ENCODE measurements at places on chromosomes 5 and 9.
A peak's percentile ranks its signal among the peaks of the same experiment; 100 is the strongest.

- DNase-seq: no peak
These were observed 116.6 kb upstream of the SLC44A1 start for GRCh38 chr9:105127863-105128220.

DNA sequence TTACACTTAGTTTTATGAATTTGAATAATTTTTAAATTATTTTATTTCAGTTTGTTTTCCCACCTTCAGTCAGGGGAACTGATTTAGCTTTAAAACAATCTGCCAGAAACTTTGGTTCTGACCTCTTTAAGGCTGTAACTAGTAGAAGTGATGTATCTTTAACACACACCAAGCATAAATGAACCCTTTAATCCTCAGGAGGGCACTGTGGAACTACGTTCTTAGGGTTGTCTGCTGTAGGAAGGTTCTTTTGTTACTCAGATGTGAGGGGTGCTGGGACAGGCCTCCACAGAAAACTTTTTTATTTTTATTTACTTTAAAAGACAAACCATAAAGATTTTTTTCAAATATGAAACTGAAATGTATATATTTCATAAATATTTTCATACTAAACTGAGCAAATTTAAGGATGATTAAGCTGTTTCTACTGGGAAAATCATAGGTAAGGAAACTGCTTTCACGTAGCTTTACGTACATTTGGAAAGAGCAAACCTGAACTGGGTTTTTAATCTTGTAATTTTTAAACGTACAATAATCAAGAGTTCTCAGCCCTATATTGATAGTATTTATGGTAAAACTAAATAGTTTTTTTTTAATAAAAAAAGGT is 5.3 kb downstream of the KLF4 start:
- DNase-seq: no peak

DNA sequence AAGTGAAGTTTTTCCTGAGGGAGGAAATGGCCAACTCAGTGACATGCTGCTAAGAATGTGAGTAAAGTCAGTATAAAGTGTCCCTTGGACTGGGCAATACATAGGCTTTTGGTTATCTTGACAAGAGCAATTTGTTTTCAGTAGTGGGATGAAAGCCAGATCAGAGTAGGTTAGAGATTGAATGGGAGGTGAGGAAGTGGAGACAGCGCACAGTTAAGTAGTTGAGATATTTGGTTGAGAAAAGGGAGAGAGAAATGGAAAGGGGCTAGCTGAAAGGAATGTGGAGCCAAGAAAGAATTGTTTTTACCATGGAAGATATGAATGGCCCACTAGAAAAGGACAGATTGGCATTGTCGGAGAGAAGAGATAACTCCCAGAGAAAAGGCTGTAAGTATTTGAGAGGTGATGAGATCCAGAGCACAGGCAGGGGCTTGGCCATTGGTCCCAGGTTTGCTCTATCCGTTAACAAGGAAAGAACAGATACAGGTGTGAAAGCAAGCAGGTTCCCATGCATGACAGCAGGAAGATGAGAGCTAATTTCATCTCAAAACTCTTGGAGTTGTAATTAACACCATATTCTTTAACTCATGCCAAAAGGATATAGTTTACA is 392.0 kb downstream of the NR2F1-AS1 start:
- no peak for DNase-seq

- no peak for DNase-seq
These were observed 199.7 kb downstream of the GLIS3 start for GRCh38 chr9:4099976-4100735.

- no peak for DNase-seq
These were observed 38.1 kb upstream of the PRUNE2 start for GRCh38 chr9:76944011-76944410.

GRCh38 chr9:102975251-102975650 is 19.9 kb upstream of the CYLC2 start:
- no peak for DNase-seq

- DNase-seq: no peak
These were observed 92.2 kb downstream of the TNC start for GRCh38 chr9:115025721-115026120.

GRCh38 chr5:95471942-95472341 is 80.8 kb downstream of the FAM81B start:
- no peak for DNase-seq

GRCh38 chr9:93087971-93088655 is 7.9 kb upstream of the CARD19 start:
- no peak for DNase-seq

- DNase-seq: peak; percentile 47
These were observed at the start of gene ASS1 for GRCh38 chr9:130444565-130445221. Gene ASS1, plus strand, starts transcription at chr9:130444961. Its CDS starts 7,268 bp downstream, at chr9:130452229.

DNA sequence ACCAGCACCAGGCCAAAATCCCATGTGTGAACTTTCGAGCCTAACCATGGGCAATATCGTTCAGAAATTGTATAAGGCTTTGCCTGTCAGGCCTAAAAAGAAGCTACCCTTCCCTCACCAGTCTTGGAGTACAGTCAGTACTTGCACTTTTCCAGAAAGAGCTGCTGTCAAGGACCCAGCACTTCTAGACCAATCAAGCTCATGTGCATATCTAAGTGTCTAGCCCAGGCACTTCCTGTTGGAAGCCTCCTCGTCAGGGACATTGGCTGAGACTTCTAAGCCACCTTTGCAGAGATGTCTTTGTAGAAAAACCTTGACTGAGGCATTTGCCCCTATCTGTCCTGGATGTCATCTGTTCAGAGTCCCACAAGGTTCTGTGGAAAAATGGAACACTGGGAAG is 1930.5 kb downstream of the EFNA5 start:
- DNase-seq: no peak

GRCh38 chr9:91245431-91246313 is 116.0 kb downstream of the AUH start:
- DNase-seq: no peak

- DNase-seq: no peak
These were observed 16.0 kb upstream of the SLC22A4 start for GRCh38 chr5:132277971-132278853.

GRCh38 chr5:40384782-40385390 is 294.8 kb upstream of the PTGER4 start:
- DNase-seq: no peak

- DNase-seq: no peak
These were observed 33.2 kb downstream of the SHB start for GRCh38 chr9:38035873-38036272.

GRCh38 chr5:122458278-122458872 is 146.3 kb downstream of the SNCAIP start:
- DNase-seq: no peak

GRCh38 chr5:157750320-157750719 is 6.8 kb downstream of the LSM11 start:
- no peak for DNase-seq

- peak; percentile 49 for DNase-seq
These were observed 16.0 kb downstream of the ANXA6 start for GRCh38 chr5:151141535-151141934.

DNA sequence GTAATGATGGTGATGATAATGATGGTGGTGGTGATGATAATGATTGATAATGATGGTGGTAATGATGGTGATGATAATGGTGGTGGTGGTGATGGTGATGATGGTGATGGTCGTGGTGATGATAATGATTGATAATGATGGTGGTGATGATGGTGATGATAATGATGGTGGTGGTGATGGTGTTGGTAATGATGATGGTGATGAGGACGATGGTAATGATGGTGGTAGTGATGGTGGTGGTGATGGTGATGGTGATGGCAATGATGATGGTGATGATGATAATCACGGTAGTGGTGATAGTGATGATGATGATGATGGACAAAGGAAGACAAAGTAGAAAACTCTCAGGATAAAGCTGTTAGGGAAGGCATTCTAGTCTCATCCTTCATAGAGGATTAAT is 310.5 kb downstream of the MSX2 start:
- DNase-seq: no peak

- DNase-seq: no peak
These were observed 22.7 kb upstream of the SMIM23 start for GRCh38 chr5:171762903-171763302.

GRCh38 chr5:34580983-34581382 is 75.1 kb upstream of the RAI14 start:
- no peak for DNase-seq

DNA sequence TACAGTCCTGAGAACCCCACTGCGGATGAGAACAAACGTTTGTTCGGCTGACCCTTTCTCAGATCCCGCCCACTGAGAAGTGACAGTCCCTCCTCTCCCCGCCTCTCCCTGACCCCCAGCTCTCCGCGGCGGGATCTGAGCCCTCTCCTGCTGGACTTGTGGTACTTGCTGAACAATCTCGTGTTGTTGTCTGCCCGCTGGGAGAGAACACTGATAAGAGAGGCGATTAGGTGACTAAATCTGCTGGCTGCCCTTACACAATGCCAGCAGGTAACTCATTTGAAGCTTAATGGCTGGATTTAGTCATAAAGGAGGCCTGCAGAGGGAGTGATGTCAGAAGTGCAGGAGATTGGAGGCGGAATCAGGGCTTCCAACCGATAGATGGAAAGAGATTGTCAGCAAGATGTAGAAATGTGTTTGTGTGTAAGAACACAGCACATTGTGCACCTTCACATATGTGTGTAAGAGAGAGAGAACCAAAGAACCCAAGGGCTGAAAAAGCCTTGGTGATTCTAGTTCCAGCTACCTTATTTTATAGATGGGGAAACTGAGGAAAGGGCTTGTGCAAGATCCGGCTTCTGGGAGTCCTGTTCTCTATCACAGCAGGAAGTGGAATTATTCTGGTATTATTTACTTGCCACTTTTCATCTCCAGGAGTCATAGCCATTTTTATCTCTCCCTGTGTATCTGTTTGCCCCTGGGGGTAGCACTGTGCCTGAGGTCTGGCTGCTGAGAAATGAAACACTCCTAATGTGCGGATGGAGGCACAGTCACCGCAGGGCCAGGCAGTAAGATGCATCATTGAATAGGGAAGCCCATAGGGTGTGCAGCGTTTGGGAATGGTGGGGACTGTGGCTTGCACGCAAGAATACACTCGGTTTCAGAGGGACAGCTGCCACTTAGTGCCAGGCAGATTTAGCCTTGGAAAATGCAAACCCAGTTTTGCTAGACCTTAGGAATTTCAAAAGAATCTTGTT is 203.7 kb upstream of the MSX2 start:
- DNase-seq: no peak

DNA sequence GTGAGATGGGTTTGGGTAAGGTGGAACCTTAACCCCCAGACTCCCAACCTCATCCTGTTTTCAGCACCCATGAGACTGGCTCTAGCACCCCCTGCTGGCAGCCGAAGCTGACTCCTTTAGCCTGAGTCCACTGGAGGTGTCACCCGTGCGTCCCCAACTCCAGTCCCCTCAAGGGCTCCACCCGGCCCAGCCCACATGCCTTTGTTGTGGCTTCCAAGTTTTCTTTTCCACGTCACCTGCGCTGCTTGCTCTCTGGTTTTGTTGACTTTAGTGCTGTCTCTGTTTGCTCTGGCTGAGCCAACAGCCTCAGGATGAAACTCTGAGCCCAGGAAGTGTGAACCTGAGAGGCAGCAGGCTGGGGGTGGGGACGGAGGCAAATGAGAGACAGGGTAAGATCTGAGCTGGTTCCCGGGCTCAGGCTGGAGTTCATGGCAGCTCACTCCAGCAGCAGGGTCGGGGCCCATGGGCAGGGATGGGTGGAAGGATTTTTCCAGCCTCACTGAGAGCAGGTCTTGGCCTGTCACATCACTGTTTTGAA is 13.2 kb upstream of the AQP7 start:
- peak; percentile 92 for DNase-seq

DNA sequence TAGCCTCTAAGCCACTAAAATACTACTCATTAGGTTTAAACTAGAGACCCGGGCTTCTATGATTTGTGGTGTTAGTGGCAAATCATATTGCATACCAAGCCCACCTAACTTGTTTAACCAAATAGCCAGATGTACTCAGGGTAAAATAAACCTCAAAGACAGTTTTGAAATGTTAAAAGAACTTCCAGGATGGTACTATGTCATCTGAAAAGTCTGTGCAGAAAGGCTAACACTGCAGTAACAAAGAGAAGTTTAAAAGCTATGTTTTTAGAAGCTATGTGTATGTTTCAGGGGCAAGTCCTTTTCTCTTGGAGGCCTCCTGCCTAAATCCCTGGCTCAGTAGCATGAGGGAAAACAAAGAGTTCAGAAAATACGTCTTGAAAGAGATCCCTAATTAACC is 84.9 kb upstream of the IL7R start:
- DNase-seq: no peak

DNA sequence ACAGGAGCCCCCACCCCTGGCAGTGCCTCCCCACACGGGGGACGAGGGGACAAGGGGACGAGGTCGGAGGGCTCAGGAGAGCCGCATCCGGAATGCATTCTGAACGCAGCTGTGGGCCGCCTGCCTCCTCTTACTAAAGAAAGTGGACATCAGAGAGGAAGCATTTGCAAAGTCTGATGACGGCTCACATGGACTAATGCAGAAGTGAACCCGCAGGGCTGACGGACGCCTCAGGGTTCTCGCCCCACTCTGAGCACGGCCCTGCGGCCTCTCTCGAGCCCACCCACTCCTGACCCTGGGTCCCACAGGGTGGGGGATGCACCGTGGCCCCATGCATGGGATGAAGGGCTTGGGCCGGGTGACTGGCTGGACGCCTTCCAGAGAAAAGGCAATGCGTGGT is 5.9 kb downstream of the LPCAT1 start:
- DNase-seq: no peak

DNA sequence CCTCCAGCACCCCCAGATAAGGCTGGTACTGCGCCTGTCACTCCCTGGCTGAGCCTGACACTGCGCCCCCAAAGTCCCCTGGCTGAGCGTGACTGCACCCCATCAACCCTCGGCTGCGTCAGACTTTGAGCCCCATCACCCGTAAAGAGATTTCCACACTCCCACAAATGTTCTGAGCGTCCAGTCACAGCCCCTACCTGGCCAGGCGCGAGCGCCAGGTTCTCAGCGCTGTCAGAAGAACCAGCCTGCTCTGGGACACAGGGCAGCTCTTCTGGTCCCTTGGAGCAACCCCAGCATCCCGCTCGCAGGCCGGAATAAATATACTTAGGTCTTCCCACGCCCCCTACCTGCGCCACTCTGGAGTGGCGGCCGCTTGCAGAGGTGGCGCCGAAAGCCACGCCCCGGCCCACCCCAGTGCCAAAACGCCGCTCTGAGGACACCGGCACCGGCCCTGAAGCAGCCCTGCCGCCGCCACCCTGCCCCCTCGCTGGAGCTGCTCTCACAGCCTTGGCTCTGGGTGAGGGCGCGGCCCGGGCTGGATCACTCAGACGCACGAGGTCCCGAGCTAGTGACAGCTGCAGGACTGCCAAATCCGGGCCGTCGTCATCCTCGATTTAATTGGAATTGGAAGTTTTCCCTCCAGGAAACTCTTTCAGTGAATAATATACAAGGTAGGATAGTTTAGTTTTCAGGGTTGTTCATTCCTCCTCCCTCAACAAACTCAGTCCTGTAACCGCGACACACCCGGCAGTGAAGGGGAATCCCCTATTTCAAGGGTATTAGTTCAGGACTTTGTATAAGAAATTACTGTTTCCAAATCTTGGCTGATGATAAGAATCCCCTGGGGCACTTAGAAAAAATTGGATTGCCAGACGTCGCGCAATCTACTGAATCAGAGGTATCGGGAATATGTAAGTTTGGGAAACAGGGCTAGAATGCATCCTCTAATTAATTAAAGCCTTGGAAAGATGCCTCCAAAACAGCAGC is 1.2 kb upstream of the CEMIP2 start:
- DNase-seq: peak; percentile 63

DNA sequence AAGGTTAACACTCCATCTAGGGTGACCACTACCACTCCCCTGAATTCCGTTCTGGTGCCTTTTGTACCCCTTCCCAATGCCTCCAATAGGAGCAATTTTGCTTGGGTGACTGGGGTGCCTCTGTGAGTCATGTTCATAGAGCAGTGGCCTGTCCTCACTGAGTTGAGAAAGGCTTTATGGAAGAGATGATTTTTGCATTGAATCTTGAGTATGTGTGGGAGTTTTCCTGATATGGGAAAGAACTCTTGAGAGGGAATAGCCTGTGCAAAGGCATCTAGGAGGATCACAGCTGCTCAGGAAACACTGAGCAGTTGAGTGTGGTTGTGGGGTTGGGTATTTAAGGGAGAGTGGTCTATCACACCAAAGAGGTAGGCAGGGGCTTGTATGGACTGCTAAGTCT is 16.2 kb downstream of the C9orf43 start:
- DNase-seq: no peak
